Stimulated activated CD4-positive, alpha-beta T cell treated with anti-CD3 and anti-CD28 coated beads, Interleukin-1b, Interleukin-23, amount 100 ng/mL, for 1 hour (primary cell): ENCODE measurements at places on chromosomes 16 and 17.

GRCh38 chr17:8484465-8484864, 48.8 kb downstream of the NDEL1 start:
- no peak for DNase-seq

DNA sequence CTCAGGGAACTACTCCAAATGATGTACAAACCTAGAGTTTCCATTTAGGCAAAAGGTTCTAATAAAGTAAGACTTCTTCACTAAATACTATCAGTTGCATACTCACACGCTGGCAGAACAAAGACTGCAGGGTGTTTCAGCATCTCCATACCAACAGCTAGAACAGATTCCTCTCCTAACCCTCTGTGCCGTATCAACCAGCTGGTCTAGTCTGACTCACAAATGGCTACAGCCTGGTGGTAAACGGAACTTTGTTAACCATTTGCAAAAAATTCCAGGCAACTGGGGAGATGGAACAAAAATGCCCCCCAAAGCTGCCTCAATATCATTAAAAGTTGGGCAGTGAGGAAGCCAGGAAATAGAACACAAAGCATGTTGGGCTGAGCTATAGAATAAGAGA, 217.1 kb downstream of the GRIN2A start:
- DNase-seq = no peak

- no peak for DNase-seq
Measured at GRCh38 chr17:63516910-63517824, 6.0 kb upstream of the KCNH6 start.

DNA sequence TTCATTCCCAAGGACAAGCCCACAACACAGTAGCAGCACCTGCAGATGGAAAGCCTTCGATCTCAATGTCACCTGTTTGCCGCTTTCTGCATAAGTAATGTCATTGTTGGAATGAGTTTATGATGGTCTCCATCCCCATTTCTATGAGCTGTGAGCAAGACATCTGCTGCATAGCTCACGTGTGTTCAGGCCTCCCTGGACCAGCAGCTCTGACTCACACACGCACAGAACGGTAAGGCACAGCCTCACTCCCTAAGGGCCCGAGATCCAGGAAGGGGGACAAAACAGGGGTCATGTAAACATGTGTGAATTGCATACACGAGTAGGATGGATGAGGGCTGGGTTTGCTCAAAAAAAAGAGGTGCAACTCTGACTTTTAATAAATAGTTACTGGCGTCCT, 223.1 kb downstream of the SOX9 start:
- no peak for DNase-seq

DNA sequence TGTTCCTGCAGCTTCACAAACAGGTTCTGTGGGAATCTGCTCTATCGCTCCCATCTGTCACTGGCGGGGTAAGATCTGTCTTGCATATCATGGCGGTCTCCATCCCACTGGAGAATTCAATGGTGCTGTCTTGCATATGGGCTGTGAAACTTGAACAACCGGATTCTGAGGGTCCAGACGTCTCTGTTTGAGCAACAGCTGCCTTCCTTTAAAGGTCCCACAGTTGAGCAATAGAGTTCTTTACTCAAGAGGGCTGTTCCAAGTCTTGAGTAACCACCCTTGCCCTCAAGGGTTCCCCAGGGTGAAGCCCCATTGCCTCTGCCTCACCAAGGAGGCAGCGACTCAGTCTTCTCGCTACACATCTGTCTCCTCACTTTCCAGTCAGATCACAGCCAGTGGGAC, 50.8 kb downstream of the ZFHX3 start:
- DNase-seq = no peak

DNA sequence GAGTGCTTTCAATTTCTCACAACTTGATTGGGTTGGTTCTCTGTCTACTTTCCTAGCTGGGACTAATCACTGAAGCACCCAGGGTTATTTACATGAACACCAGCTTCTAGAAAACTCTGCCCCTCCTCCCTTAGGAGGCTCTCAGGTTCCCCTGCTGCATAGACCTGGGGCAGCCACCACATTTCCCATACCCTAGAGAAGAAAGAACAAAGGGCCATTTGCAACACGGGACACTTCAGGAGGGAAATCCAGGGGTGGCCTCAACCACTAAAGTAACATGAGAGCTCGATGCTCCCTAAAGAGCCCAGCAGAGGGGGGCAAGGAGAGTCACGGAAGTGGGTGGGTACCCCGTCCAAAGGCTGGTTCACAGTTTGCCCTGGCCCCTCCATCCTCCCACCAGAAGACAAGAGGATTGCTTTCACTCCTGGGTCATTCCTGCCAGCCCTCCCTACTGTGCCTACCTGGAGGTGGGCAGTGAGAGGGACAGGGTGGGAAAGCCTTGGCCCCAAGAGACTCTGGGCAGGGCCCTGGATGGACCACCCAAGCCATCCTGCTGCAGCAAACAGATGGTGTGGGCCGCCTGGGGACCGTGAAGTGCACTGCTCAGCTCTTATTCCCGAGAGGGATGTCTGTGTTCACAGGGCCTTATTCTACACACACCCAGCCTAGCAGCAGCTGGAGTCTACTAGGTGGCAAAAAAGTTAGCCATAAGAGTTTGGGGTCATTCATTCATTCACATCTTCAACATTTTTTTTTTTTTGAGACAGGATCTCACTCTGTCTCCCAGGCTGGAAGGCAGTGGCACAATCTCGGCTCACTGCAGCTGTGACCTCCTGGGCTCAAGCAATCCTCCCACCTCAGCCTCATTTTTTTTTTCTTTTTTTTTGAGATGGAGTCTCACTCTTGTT, 392.1 kb downstream of the SOX9 start:
- no peak for DNase-seq

DNA sequence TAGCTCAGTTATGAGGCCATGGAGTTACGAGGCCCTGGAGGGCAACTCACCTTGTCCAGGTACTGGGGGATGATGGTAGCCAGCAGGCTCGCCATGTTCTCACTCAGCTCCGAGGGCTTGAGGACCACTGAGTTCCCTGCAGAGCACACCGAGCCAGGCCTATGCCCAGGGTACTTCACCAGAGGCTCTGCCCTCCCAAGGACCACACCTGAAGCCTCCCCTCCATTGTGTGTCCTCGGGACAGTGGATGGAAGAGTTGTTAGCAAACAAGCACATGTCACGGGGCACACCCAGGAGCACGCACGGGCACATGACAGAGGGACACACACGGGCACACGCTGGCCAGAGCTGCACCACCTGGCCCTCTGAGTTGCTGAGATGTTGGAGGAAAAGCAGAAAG, 5.6 kb downstream of the ALDH3A1 start:
- no peak for DNase-seq

DNA sequence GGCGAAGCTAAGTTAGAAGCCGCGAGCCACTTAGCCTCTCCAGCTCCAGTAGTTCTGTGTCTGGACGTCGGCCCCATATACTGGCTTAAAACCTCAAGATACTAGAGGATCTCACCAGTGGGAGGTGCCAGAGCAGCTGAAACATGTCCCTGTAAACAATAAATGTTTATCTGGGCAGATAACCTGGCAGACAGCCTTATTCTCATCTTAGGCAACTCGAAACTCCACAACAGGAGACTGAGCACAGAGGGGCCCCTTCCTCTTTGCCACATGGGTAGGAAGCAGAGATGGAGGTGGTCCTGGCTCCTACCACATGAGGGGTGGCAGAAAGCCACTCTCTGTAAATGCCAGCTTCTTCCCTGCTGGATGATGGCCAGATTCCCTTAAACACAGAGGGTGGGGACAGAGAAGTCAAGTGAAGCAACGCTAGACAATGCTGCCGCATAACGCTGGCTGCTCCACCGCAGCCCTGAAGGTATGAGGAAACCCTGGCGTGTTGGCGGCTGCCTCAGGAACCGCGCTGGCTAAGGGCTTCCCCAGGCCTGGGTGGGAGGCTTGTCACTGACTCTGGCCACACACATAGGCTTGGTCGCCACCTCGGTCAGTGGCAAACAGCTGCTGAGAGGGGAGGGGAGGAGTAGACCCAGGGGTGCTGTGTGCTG, 67.9 kb downstream of the HIC1 start:
- no peak for DNase-seq

DNA sequence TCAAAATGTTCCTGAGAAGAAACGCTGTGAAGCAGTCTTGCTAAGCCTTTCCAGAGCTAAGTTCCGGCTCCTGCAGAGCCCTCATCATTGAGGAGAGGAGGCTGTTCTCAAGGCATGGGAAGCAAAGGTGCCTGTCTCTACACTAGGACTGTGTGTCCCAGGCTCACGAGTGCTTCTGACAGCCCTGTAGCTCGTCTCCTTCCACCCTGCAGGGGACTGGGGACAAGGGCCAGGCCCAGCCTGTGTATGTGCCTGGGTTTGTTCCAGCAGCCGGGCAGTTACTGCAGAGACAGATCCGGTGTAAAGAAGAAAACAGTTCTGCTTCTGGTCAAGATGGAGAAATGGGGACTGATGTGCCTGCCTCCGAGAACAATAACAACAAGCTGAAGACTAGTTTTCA, 156.0 kb downstream of the ENGASE start:
- DNase-seq = no peak

GRCh38 chr17:45346216-45347015, 29.6 kb upstream of the MAP3K14 start:
- no peak for DNase-seq

DNA sequence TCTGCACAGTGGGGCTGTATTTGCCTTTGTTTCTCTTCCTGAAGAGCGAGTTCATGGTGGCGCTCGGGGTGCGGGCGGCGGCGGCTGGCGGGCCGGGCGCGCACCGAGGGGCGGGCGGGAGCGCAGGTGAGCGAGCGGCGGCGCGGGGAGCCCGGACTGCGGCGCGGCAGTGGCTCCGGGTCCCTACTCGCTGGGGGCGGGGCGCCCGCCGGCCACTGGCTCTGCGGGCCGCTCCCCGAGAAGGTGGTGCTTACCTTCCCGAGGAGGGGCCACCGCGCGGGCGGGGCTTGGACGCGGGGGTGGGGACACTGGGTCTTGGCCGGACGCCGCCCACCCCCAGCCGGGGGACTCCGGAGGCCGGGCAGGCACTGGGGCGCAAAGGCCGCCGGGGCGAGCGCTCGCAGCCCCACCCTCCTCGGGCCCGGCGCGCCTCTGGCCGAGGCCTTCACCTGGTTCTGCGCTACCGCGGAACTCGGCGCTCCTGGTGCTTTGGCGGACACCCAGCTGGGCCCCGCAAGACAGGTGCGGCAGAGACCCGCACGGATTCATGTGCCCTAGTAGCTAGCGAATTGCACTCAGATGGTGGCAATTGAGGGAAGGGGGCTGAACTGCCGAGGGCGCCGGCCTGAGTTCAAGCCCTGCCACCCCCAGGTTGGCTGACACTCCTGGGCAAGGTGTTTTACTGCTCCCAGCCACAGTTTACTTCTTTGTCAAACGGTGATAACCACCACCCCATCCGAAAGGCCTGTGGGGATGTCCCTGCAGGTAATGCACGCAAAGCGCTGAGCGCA, at the start of gene PPL:
Gene PPL (minus strand): TSS at position 158 of the 791 bp plus-strand sequence. CDS start 103 bp downstream, at position 55.
- DNase-seq = no peak

DNA sequence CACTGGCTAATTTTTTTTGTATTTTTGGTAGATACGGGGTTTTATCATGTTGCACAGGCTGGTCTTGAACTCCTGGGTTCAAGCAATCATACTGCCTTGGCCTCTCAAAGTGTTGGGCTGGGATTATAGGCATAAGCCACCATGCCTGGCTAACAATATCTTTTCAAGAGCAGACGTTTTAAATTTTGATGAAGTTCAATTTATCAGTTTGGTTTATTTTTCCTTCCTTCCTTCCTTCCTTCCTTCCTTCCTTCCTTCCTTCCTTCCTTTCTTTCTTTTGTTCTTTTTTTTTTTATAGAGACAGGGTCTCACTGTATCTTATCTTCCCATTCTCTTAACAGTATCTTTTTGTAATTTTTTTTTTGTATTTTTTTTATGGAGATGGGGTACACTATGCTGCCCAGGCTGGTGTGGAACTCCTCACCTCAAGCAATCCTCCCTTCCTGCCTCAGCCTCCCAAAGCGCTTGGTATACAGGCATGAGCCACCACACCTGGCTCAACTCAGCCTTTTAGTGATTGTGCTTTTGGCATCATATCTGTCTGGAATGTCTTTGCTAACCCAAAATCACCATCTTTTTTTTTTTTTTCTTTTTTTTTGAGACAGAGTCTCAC, 13.6 kb upstream of the GIP start:
- no peak for DNase-seq
